ENCODE measurements at places on chromosomes 7 and 10.

GRCh38 chr7:103613655-103614642 is 167.9 kb upstream of the SLC26A5 start:
- no peak for DNase-seq

GRCh38 chr7:24971333-24972165 is 8.4 kb downstream of the OSBPL3 start:
- DNase-seq = peak; percentile 85

GRCh38 chr7:81445462-81445861 is 324.4 kb downstream of the HGF start:
- no peak for DNase-seq

- DNase-seq = peak; percentile 16
Measured at GRCh38 chr7:111475959-111476358, 86.3 kb downstream of the IMMP2L start.

DNA sequence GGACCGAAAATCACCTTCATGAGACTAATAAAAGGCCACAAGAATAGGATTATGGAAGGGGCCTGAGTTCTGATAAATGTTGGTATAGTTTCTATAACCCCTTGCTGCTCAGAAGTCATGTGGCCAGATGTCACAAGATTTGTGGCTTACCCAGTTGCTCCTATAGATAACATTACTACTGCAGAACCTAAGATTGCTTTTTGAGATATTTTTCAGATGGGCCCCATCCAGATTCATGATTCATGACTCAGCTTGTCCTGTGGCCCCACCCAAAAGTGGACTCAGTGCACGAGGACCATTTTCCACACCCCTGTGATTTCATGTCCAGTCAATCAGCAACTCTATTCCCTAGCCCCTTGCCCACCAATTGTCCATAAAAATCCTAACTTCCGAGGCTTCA is 209.0 kb downstream of the ACTR3B start:
- no peak for DNase-seq

DNA sequence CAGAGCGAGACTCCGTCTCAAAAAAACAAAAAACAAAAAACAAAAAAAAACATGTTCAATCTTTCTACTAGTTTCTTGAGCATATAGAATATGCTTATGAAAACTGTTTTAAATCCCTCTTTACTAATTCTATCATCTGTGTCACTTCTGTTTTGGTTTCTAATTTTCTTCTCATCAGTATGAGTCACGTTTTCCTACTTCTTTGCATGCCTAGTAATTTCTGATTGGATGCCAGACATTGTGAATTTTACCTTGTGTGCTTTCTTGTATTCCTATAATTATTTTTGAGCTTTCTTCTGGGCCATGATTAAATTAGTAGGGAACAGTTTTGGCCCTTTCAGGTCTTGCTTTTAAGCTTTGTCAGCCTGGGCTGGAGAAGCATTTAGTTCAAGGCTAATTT is 9.9 kb downstream of the MICU1 start:
- DNase-seq = no peak

- no peak for DNase-seq
Measured at GRCh38 chr7:151451156-151451555, 11.2 kb upstream of the CRYGN start.

- no peak for DNase-seq
Measured at GRCh38 chr10:132570771-132571649, 33.4 kb downstream of the INPP5A start.

DNA sequence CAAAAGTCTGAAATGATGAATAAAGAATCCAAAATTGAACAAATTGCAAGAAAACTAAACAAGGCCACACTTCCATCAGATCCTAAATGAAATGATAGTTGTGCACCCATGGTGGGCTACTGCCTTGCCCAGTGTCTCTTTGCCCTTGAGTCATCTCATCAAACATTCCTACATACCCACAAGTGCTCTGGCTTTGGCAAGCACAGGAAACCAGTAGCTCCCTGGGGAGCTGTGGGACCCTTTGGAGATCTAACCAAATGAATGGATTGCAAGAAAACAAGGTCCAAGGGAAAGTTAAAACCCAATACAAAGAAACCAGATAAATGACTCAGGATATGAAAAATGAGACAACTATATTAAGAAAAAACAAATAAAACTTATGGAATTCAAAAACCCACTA is 129.8 kb upstream of the TMEM229A start:
- DNase-seq = peak; percentile 2

DNA sequence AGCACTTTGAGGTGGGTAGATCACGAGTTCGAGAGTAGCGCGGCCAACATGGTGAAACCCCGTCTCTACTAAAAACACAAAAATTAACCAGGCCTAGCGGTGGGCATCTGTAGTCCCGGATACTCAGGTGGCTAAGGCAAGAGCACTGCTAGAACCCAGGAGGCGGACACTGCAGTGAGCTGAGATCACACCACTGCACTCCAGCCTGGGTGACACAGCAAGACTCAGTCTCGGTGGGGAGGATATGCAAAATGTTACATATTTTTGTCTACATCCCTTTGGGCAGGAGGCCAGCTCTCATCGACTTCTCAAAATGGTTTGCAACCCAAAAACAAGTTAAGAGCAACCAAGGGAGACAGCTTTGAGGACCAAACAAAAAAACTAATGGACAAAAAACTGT is 8.2 kb downstream of the ATE1 start:
- no peak for DNase-seq

DNA sequence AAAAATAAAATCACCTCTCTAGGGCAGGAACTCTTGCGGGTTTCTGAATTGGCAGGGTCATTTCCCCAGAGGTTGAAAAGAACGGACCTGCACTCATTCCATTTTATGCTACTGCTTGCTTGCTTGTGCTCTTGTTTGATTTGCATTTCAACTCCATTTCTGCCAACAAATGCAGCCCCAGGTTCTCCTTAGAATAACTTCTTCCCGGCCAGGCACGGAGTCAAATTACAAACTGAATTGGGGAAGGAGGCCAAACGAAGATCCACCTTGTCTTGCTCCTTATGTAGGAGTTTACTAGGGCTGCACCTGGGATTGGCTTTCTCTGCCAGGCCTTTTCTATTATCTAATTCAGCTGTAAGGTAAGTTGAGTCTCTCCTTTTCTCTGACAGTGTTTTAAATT is 79.6 kb downstream of the HGF start:
- peak; percentile 32 for DNase-seq

DNA sequence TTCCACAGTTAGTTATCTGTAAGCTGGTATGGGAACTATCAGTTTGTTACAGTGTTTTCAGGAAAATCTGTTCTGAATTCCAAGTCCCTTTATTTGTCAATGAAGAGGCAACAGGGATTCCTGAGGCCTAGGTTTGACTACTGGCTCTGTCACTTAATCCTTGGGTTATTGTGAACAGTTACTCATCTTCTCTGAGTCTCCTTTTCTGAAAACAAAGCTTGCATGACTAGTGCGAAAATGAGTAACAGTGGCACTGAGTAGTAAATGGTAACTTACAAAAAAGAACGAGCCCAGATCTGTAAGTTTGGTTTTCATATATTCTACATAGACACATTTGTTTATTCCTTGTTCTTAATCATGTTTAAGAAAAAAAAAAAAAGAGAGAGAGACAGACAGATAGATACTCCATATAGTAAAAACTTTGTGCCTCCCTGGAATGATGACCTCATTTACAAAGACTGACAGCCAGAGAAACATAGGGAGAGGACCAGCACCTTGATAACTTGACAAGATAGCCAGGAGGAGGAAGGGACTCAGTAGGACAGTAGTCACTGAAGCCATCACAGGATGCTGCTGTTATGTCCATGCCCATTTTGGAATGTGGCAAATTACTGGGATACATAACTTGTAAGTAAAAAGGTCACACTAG is 1.9 kb downstream of the MRPS33 start:
- peak; percentile 52 for DNase-seq

- no peak for DNase-seq
Measured at GRCh38 chr7:37765872-37766525, 82.4 kb upstream of the NME8 start.

DNA sequence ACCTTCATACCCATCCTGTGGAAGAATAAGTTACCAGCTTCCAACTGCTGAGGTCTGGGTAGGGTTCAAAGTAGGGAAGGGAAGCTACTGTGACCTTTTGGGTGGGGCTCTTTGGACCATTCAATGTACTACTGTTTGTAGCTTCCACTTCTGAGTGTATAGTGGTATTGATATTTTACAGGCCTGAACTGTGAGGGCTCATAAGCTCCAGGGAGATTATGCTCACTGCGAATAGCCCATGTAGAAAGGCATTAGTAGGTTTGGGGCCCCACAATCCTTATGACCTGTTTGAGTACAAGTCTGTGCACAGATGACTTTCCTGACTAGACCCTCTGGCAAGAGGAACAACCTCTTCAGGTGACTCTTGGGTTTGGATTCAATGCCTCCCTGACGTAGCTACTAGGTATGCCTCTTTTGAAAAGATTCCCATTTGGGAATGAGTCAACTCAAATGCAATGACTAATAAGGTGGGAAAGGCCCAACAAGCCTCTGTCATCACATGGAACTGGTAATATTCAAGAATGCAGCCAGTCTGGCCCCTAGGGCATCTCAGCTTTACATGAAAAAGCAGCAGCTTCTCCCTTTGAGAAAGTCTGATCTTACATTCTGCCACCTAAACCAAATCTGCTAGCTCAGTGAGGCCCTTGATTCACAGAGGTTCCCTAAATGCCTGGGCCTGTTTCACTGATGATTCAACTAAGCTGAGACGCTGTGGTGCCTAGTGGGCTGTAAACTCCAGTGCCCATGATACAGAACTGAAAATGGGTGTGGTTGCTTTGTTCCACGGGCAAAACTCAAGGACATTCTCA is 79.8 kb downstream of the ABI1 start:
- peak; percentile 98 for DNase-seq
